ENCODE measurements at places on chromosomes 2 and 18.

GRCh38 chr2:554444-554843 is 122.8 kb downstream of the TMEM18 start:
- no peak for DNase-seq

DNA sequence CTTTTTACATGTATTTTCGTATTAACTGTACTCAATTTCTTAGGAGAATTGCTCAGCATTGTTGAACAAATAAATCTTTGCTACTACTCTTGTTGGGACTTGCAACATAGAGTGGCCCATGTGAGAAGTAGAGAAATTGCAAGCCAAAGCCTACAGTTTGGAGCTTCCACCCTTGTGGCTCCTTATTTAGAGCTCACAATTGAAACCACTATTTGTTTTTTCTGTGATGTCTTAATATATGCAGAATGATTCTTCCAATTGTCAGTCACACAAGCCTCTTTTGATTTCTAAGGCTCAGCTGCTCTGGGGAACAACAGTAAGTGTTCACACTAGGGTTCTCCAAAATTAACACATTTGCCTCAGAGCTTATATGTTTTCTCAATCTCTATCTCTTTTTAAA is 60.2 kb upstream of the GALNT13 start:
- DNase-seq, result no peak

DNA sequence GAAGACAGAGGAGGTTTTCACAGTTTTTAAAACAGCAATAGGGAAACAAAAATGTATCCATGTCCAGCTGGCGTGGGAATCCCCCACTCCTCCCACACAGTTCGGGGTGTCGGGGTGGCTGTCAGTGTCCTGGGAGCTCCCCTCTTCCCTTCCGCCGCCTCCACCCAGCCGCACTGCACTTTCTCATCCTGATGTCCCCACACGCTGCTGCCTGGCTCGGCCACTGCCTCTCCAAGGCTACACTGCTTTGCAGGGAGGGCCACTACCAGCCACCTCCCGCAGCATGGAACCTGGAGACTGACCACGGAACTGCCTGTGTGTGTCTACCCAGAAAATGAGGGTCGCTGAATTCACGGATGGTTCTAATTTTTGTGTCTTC is 138.7 kb upstream of the CTDP1 start:
- peak; percentile 25 for DNase-seq

GRCh38 chr2:39981883-39982311 is 202.8 kb upstream of the THUMPD2 start:
- no peak for DNase-seq

DNA sequence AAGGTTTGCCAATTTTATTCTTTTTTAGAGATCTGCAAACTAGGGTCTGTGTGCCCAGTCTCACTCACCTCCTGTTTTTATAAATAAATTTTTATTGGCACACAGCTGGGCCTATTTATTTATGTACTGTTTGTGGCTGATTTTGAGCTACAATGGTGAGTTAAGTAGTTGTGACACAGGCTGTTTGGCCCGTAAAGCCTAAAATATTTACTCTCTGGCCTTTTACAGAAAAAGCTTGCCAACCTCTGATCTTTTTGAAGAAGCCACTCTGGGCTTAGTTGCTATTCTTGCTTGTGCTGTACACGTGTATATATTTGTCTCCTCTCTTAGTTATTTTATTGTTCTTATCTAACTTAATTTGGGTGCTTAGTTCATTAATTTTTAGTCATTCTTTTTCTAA is 14.5 kb downstream of the NAB1 start:
- no peak for DNase-seq

DNA sequence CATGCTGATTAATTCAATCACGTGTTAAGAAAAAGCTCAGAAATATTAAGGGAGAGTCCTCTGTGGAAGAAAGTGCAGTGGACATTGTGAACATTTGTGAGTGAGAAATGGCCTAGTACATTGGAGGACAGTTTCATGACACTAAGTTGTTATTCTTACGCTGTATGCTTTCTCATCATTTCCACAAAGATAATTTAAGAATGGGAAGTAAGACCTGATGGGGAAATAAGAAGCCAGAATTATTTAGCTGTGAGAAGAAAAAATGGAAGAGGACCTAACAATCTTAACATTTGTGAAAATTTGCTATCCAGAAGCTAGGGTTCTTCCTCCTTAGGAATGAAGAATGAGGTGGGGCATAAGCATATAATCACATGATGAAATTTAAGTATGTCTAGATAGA is 15.2 kb upstream of the RAPH1 start:
- no peak for DNase-seq

- peak; percentile 50 for DNase-seq
These were observed 60.1 kb upstream of the IL1RL1 start for GRCh38 chr2:102251042-102251848.

GRCh38 chr2:54632733-54633692 is 90.4 kb upstream of the EML6 start:
- no peak for DNase-seq

- no peak for DNase-seq
These were observed 273.3 kb upstream of the TCF4 start for GRCh38 chr18:55861266-55861665.

DNA sequence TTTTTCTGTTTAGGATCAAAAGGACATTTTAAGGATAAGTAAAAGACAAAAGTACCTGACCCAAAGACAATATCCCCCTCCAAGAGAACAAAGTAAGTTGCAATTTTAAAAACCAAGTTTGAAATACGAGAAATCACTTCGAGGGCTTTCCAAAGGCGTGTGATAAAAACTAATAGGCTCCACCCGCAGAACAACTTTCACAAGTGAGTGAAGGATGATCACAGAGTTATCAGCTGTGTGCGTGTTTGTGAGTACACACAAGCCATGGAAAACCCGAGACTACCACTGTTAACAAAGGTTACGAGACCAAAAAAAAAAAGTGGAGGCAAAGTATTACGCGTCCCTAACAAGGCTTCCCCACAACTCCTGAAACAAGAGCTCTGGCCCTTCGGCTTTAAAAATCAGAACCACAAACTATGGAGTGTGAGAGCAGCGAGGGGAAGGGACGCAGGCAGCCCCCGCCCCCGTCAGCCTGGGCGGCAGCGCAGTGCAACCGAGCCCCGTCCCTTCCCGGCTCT is 719 bp downstream of the SMAD2 start:
- no peak for DNase-seq

- DNase-seq, result peak; percentile 67
These were observed at the start of gene MC5R for GRCh38 chr18:13823707-13824395. Gene MC5R, plus strand, starts transcription at chr18:13824149. Its CDS starts 1,617 bp downstream, at chr18:13825766.
